ENCODE measurements at places on chromosomes 2 and 18. TPM values are rescaled to one million over a fixed set of nuclear protein-coding genes. Genes with fewer than 3 reads are reported as not detected.
A peak's percentile ranks its signal among the peaks of the same experiment; 100 is the strongest.

WDSUB1 gene
- total RNA-seq, result 6.8 TPM

ALPG gene
- total RNA-seq, result 1.7 TPM

ALPP gene
- total RNA-seq, result 4.8 TPM

MLPH gene
- total RNA-seq, result 806 TPM

CRYBA2 gene
- total RNA-seq, result not detected

- DNase-seq, result peak; percentile 57
These were observed 142.8 kb downstream of the NDUFA10 start for GRCh38 chr2:239882331-239882732.

DNA sequence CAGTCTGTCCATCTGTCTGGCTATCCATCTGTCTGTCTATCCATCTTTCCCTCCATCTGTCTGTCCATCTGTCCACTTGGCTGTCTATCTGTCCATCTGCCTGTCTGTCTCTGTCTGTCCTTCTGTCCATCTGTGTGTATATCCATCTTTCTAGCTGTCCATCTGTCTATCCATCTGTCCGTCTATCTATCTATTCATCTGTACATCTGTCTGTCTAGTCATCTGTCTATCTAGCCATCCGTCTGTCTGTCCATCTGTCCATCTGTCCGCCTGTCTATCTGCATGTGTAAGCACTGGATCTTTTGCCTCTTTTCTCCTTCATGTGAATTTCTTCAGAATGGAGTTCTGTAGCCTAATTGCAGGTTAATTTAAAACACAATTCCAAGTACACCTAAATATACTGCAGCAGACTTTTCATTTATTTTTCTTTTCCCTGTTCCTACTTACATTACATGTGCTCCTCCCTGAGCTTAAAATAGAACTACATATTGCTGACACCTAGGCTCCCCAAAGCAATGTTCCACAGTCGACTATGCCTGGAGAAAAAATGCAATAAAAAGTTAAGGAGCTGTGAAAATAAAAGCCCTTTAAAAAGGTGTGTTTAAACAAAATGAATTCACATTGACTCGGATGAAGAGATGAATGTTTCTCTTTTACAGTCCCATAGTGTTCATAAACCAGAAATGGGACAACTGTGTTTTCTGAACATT is 37.4 kb upstream of the TXNDC2 start:
- no peak for DNase-seq

- no peak for DNase-seq
These were observed 757.1 kb upstream of the CDH7 start for GRCh38 chr18:64993695-64994094.

- DNase-seq, result peak; percentile 84
These were observed 29.0 kb downstream of the TNFRSF11A start for GRCh38 chr18:62354151-62354550.

GRCh38 chr18:28350821-28351220 is 173.9 kb upstream of the CDH2 start:
- DNase-seq, result no peak

DNA sequence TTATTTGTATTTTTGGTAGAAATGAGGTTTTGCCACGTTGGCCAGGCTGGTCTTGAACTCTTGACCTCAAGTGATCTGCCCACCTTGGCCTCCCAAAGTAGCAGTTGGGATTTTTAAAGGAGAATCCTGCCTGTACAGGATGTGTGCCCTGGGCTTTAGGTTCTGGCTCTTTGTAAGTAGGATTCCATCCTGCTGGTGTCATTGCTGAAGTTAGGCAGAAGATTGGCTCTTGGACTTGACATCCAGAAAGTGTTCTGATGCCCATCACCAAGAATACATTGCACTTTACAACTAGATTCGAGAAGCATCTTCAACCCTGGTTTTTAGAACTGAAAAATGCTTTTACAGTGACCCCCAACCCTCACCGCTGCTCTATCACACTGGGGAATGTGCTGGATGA is 4.4 kb upstream of the TWIST2 start:
- no peak for DNase-seq

GRCh38 chr18:28114472-28114871 is 62.5 kb downstream of the CDH2 start:
- no peak for DNase-seq
